Left hindlimb (tissue), 1 donor: ENCODE measurements at places on chromosomes 3 and 15.

DNA sequence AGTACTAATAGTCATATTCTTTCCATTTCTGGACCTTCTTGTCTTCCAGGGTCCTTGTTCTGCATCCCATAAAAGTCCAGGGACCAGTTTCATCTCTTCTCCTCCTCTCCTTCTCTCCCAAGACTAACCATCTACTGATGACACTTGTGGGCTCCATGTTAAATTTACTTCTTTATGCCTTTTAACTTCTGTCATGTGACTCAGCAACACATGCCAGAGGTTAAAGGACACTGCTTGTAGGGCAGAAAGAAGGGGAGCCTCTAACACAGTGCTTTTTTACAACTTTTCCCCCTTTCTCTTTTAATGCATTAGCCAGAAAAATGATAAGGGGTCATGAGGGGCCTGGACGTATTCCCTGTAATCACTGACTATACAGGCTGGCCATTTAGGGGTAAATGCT is 10.0 kb downstream of the SH3GL3 start:
- DNase-seq: no peak

GRCh38 chr15:25712961-25713355 is 150.2 kb downstream of the ATP10A start:
- no peak for DNase-seq

DNA sequence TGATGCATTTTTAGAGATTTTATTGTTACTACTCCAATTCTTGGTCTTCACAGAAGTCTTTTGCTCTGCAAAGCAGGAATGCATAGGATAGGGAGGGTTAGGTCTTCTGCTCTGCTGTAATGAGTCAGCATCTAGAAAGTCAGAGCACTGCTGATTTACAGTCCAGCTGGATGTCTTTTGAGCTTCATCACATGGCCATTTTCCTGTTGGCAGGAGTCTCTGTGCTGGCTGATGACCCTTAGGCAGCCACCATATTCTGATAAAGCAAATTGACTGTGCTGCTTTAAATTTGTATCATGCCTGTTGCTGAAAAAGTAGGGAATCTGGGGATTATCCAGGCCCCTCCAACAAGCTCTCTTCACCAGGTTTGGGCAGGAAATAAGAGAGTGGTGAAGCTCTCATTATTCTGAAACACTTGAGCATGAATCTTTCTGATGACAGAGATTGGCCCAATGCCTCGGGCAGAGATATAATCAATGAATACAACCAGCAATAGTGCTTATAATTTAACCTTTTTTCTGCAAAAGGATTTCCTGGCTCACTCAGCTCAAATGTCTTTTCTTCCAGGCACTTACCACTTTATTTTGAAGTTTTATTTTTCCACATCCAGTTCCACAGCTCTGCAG is 9.7 kb upstream of the CRBN start:
- no peak for DNase-seq

- no peak for DNase-seq
Observed at GRCh38 chr3:49506906-49507305, 36.8 kb downstream of the DAG1 start.

- DNase-seq: no peak
Observed at GRCh38 chr3:134600206-134600605, 50.6 kb downstream of the KY start.
